Karpas-422 (cell line): ENCODE measurements at places on chromosomes 3 and 15.
A peak's percentile ranks its signal among the peaks of the same experiment; 100 is the strongest.

DNA sequence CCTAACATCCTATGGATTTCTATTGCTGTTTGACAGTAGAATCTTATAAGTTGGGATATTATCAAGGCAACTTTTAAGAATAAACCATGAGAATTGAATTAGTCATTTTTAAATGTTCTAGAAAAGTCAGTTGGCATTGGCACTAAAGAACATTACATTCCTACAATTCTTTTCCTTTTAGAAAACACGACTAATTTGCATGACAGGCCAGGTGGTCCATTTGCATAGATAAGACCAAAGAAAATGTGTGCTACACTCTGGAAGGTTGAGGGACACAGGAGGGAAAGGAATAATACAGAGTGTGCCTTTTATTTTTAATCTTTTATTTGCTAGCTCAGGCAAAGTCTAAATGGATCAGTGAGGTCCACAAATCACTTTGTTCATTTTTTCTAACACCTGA lies 962.3 kb downstream of the EPHA3 start:
- DNase-seq, result no peak

GRCh38 chr3:66398228-66399025 lies 102.4 kb downstream of the LRIG1 start:
- DNase-seq, result no peak

DNA sequence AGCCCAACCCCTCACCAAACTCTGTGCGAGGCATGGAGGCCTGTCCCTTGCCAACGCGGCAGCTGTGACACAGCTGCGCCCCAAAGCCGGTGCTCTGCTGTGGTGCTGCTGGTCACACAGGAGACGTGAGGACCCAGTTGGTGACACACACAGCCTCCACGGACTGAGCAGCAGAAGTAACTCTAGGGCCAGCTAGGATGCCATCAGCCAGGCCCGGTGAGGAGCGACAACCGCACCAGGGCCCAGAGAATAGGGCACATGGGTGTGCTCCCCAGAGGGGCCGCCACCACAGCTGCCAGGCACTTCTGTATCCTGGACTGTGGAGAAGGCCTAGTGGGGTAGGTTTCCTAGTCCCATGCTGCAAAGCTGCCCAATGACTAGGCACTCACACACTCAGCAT lies 10.7 kb downstream of the ZXDC start:
- DNase-seq, result no peak

- DNase-seq, result peak; percentile 93
These were observed at the start of gene MYO5A for GRCh38 chr15:52528564-52529340. TSS of gene MYO5A (minus strand) at chr15:52528880. CDS start at chr15:52528806, 74 bp downstream.

DNA sequence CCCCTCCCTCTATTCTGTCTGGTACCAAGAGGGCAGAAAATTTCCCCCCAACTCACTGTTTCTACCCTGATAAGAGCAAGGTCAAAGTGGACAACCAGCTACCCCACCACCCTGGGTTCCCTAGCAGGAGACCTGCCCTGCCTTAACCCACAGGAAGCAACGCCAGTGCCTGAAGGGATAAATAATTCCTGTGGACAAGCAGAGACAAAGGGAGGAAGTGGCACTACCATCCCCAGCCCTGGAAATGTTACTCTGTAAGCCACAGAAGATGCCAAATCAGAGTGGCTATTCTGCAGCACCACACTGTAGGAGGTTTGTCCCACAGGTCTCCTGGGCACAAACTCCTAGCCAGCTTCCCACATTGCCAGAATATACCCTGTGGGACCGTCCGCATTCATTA lies 80.1 kb downstream of the DNAH12 start:
- no peak for DNase-seq

GRCh38 chr3:143123353-143123984 lies 3.9 kb downstream of the CHST2 start:
- peak; percentile 53 for DNase-seq

- peak; percentile 56 for DNase-seq
These were observed 92.1 kb upstream of the CHD2 start for GRCh38 chr15:92807971-92808571.

GRCh38 chr3:169914321-169914720 lies 2.9 kb downstream of the SAMD7 start:
- no peak for DNase-seq

GRCh38 chr15:60477916-60478565 lies 901 bp downstream of the ICE2 start:
- peak; percentile 69 for DNase-seq

- no peak for DNase-seq
These were observed 39.0 kb upstream of the UBE3A start for GRCh38 chr15:25477816-25478215.

- no peak for DNase-seq
These were observed 89.8 kb downstream of the MEIS2 start for GRCh38 chr15:37010595-37010994.

- DNase-seq, result no peak
These were observed 461.1 kb upstream of the TGFBR2 start for GRCh38 chr3:30145281-30145680.

DNA sequence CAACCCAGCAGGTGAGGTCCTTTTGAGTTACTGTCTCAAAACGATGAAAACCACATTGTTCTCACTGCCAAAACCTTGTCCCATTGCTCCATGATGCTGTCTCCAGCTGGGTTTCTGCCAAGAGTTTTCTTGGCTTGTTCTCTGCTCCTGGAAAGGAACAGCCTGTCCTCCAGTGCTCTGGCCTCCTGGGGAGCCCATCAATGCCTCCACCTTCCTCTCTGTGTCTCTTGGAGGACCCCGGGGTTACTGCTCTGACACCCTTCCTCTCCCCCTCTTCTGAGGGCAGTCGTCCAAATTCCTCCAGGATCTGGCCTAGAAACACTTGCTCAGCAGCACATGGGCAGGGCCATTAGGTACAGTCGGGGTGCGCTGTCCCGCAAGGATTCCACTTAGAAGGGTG lies 63.9 kb upstream of the RGMA start:
- DNase-seq, result no peak

DNA sequence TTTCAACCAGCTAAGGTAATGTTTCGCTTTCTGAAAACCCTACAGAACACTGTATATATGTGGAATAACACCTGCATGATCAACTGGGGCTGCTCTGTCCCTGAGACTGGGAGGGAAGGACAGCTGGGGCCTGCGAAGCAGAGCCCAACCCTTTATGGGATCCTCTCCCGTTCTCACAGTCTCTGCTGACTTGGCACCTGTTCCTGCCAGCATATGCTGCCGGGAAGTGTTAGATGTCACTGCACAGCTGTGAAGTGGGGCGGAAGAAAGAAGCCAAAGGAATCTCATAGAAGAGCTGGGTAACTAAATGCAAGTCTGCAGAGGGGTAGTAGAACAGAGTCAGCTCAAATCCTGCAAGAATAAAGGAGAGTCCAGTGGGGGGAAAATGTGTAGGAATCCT lies 29.6 kb downstream of the LRRC3B start:
- no peak for DNase-seq

DNA sequence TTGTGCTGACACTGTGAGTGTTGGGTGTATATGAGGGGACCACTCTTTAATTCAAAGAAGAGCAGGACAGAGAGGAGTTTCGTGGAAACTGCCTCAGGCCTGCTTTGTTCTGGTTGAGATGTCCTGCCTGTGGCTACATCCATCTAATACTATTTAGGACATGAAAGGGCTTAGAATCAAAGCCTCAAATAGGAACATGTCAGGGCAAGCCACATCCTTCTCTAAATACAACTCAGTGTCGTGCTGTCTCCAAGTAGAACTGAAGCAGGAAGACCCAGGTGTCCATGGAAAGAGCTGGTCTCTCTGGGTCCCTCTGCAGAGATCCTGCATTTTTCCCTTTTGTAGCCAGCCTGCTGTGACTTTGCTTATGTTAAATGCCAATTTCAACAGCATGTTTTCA lies 156.2 kb upstream of the UMPS start:
- DNase-seq, result no peak

DNA sequence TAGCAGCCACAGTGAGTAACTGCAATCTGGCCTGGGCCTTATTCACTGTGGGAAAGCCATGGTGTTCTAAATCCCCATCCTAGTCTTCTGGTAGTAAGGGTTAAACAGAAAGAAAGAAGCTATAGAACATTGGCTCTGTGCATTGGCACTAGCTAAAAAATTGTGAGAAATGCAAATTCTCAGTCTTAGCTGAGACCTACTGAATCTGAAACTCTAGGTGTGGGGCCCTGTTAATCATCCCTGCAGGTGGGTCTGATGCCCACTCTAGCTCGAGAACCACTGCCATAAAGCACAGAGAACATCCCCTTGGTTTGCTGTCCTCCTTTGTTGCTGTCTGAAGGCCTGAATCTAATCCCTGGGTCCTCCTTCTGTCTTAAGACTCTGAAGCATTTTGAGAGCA lies 59.3 kb downstream of the MEIS2 start:
- no peak for DNase-seq

DNA sequence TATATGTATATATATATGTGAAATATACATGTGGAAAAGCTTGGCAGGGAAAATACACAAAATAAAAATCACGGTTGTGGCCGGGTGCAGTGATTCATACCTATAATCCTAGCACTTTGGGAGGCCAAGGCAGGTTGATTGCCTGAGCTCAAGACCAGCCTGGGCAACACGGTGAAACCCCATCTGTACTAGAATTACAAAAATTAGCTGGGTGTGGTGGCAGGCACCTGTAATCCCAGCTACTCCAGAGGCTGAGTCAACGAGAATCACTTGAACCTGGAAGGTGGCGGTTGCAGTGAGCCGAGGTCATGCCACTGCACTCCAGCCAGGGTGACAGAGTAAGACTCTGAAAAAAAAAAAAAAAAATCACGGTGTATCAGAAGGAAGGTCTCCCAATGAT lies 20.8 kb upstream of the ARHGEF3 start:
- DNase-seq, result no peak

DNA sequence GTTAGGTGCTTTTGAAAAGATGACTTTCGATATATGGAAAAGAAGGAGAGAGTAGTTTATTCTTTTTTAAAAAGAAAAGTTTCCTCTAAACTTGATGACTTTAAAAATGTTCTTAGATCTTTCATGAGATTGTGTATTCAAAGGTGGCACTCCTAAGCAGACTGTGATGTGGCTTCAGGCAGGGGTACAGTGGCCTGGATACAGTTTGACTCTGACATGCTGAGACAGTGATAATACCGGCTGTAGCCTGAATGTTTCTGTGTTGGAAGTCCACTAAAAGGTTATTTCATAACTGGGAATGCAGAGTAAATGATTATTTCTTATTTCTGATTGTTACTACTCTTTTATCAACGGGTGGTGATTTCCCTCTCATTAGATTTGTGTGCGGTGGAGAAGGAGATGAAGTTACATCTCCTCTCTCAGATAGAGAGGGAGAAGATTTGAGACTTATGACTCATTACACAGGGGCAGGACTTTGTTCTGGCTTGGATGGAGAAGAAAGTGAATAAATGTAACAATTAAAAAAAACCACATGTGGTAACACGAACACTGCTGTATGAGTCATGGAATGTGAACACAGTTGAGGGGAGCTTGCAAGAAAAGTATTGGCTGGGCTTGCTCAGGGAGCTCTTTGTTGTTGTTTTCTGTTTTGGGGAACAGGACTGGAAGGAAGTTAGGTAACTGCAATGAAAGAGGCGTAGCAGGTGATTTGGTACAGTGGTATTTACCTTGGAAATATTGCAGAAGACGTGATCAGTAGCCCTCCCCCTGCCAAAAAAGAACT lies 21.6 kb downstream of the SPTSSB start:
- no peak for DNase-seq

- peak; percentile 61 for DNase-seq
These were observed 37.2 kb upstream of the DENND4A start for GRCh38 chr15:65829130-65829764.

DNA sequence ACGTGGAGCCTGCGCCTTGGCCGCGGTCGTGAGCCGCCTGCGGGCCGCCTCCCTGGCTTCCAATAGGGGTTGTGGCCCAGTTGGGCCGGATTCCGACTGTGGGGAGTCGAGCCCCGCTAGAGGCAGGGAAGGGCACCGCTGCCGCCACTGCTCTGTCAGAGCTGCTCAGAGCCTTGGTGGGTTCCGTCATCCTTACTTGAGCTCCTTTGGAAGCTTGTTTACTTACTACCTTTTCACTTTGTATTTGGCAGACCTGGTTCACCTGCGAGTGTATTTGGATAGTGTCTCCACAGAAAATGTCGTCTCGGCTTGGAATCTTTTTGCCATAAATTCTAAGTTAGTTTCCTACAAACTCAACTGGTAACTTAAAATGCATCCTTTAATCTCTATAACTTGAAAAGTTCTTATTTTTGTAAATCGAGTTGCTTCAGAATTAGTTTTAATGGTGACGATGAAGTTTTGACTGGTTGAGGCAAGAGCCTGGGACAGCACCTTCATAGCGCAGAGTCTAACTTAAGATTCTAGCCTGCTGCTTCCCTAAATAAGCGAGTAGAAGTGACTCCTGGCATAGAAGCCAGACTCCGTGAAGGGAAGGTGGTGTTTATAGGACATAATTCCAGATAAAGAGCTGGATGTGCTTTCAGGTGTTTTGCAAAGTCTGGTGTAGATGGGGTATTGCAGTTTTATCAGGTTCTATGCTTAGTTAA lies 800 bp downstream of the DAG1 start:
- DNase-seq, result peak; percentile 63

DNA sequence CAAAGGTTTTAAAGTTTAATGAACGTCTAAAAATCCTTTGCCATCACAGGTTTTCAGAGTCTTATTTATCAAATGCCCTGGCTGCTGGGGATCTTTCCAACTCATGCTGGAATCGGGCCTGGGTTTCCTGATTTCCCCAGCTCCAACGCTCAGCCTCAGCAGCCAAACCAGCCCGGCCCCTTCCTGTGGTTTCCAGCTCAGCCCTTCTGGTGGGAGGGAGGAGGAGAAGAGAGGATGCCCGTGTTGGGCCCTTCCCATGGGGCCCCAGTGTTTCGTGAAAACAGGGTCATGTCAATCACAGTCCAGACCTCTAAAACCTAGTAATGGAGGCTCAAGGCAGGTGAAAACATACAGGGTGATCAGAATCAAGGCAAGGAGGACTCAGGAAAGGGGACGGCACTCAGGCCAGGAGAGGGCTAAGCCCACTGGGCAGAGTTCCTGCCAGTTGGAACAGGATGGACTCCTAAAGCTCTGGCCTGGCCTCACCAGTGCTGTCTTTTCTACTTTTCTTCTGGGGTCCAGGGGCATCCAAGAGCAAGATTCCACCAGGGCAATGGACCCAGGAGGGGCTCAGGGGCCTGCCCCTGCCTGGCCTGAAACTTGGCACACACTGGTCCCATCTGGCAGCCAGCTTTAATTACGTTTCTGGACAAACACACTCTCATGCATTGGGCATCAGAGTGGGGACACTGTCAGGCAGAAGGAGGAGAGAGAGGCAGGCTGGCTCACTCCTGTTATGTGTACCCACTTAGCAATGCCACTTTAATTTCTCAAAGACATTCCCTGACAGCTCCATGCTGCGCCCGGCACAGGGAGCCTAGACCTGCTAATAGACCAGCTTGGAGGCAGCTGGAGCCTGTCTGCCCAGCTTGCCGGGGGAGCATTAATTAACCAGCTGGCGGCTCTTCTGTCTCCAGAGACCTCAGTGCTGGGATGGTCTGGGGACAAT lies 194.6 kb downstream of the FAM43A start:
- DNase-seq, result no peak

- DNase-seq, result no peak
These were observed 135.9 kb downstream of the ANO10 start for GRCh38 chr3:43485931-43486330.

DNA sequence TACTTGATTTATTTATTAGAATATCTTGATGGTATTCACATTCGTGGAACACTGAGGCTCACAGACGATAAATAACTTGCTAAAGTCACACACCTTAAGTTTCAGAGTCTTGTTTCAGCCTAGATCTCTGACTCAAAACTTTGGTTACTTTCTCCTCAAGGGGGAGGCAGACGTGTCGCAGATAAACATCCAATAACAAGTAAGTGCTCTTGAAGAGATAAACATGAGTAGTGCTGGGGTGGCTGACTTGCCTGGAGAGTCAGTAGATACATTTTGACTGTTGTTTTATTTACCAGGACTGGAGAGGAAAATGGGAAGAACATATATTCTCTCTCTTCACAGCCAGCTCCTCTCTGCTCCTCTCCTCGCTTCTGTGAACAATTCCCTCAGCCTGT lies 31.3 kb downstream of the FBXO45 start:
- no peak for DNase-seq
